Type B pancreatic cell (in vitro differentiated cells): ENCODE measurements at places on chromosomes 4 and X.

DNA sequence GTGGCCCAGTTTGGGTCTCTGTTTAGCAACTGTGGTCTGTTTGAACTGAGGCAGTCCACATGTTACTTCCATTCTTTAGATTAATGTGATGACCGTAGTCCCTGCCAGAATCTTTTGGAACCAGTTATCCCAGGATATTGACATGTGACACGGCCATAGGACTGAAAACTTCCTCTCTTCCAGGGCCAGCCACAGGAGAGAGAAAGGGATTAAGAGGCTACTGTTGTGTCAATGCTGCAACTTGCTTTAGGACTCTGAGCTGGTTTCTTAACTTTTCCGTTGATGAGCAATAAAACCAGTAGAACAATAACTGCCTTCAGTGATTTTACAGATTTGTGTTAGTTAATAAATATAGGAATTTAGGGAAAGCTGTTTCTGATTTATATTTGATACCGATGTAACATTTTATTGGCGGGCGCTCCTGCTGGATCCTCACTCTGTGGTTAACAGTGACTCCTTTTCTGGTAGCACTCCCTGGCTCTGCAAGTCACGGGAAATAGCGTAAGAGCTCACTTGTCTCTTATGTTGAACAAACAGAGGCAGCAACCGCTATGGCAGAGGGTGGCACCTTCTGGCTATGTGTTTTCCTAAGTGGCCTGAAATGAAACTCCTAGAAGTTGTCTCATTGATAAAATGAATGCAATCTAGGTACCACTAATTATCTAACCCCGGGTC is 2.5 kb downstream of the TENM3 start:
- no peak for DNase-seq

GRCh38 chr4:112379306-112379705 is 82.1 kb downstream of the ALPK1 start:
- no peak for DNase-seq

DNA sequence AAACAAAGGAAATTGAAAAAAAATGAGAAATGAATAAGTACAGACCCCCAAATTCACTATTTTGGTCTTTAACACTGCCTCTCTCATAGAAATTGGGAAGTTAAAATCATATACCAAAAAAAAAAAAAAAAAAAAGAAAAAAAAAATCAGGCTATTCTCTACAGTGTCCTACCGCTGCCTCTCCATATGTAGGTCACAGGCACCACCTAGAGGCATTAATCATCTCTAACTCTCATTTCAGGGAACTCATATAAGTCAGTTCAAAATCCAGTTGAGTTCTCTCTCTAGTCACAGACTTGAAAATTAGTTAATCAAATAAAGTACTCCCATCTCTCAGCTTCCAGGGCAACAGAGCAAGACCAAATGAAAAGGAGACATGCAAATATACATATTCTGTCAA is 47.9 kb downstream of the COX18 start:
- DNase-seq, result no peak

DNA sequence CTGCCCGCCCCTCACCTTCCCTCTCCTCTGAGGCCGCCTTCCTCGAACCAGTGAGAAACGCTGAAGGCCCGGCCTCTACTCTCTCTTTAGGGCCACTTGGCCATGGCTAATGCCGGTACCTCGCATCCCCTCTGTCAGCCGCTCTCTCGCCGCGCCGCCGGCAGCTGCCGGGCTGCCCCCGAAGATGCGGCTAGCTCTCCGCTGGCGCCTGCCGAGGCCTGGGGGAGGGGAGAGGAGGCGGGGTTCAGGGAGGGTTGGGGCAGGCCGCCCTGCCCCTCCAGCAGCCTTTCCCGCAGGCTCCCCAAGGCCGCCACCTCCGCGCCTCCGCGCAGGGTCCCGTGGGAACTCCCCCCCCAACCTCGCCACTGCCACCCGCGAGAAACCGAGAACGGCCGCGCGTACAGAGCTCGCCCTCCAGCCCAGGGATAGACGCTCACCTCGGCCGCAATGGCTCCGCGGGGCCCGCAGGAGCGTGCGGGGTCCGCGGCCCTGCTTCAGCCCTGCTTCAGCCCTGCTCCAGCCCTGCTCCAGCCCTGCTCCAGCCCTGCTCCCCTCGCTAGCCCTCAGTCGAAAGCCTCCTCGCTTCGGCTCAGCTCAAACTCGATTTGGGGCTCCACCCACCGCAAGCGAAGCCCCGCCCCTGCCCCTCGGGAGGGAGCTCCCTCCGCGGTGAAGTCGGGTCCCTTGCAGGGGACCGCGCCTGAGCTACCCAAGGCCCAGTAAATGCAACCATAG is at the start of gene HUWE1:
HUWE1 (minus strand) TSS at position 569 of the 735 bp plus-strand sequence. CDS start 32,612 bp downstream, outside the sequence.
- peak; percentile 82 for DNase-seq

DNA sequence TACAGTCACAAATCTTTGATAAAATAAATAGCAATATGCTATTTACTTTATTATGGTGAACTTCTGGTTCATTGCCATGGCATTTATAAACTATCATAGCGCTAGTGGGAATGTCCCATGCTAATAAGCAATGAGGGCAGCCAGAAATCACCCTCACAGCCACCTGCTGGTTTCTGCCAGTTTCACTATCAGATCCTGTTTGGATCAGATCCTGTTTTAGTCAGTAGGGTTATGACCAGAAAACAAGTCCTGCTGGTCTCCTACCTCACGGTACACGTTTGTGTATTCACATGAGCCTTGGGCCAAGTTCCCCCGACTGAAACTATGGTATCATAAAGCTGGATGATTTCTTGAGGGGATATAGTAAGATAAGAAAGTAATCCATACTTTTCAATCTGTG is 17.7 kb downstream of the FOXR2 start:
- DNase-seq, result no peak

- no peak for DNase-seq
Observed at GRCh38 chr4:164945146-164945545, 32.3 kb downstream of the TRIM61 start.

DNA sequence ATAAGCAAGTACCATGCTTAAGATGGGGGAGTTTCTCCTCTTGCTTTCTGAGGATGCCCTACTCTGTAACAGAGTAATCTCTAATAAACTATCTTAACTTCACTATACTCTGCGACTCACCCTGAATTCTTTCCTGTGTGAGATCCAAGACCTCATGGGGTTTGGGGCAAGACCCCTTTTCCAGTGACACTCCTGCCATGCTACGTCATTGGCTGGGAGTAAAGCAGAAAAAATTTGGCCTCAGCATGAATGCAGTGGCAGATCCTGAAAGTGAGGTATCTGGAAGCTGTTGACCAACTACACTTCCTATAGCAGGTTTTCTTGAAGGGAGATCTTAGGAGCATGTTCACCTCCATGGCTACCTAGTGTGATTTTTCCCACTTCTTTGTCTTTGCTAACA is 109.1 kb upstream of the MED14 start:
- no peak for DNase-seq

DNA sequence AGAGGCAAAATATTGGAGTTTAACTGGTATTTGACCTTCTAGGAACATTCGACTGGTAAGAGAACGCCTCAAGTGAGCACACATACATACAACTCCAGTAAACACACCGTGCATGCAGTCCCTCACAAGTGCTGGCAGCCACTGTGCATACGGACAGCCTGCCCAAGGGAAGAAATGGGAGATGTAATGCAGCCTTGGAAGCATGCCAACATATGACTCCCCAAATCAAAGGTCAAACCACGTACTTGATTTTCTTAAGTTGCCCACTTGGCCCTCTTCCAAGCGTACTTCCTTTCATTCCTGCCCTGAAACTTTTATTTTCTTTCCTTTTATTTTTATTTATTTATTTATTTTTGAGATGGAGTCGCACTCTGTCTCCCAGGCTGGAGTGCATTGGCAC is 206.6 kb downstream of the SPRY1 start:
- DNase-seq, result no peak

DNA sequence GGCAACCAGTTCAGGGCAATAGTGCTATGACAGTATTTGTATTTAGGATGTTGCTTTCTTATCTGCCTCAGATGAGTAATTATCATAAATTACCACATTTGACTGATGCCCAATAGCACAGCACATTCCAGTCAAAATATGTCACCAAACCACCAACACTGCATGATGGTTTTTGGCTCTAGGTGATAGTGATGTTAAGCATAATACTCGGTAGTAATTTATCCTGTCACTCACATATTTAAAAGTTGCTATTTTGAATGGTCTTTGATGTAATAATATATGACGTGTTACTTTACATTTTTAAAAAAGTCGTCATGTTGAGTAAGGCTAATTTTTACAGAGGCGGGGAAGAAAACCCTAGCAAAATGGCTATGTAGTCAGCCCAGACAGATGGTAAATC is 42.5 kb downstream of the UNC5C start:
- no peak for DNase-seq

DNA sequence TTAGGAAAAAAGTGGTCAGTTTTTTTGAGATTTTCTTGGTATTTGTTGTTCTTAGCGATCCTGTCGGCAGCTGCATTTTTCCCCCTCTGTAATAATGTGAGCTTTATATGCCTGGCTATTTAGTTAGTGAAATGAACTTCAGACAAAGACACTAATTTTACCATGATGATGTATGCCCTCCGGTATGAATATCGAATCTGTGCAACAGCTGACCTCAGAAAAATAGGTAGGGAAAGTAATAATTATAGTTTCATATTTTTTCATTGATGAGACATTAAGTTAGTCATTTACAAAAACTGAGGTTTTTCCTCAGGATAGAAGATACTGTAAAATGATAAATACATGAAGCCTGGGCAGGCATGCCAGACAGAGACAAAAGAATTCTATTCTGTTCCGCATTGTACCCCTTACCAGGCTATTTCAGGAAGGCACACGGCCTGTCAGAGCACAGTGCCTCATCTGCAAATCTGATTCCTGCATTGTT is 155.8 kb downstream of the SHROOM3 start:
- DNase-seq, result no peak

DNA sequence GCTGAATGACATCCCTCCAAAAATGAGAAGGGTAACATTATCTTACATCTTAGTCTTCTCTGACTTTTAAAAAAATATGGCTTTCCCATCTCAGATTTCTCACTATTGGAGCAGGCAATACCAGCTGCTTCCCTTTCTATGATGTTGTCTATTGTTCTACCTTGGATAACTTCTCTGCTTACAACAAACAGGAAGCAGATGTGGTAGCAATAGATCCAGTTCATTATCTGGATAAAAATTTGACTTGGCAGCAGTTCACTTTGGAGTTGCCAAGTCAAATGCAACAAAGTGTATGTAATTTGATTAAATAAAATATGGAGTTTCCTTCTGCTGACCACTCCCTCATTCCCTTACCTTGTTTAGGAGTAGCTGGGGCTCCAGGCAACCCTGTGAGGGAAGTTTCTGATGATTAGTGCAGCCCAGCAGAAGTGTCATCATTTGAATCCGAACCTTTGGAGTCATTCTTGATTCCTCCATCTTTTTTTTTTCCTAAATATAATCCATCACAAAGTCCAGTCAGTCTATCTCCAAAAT is 72.0 kb upstream of the GPRIN3 start:
- DNase-seq, result no peak

- DNase-seq, result peak; percentile 79
Observed at GRCh38 chr4:139556071-139556723, at the start of gene SETD7. Gene SETD7 (minus strand): TSS chr4:139556219. CDS start chr4:139556137, 82 bp downstream.

- DNase-seq, result no peak
Observed at GRCh38 chr4:71287305-71287704, 51.5 kb upstream of the SLC4A4 start.

- DNase-seq, result no peak
Observed at GRCh38 chrX:21955403-21956189, 15.1 kb downstream of the SMS start.

GRCh38 chrX:129559783-129560182 is 19.7 kb downstream of the OCRL start:
- DNase-seq, result no peak

- DNase-seq, result no peak
Observed at GRCh38 chr4:127575888-127576287, 56.9 kb upstream of the INTU start.

GRCh38 chr4:93320356-93320755 is 508.2 kb upstream of the ATOH1 start:
- no peak for DNase-seq

DNA sequence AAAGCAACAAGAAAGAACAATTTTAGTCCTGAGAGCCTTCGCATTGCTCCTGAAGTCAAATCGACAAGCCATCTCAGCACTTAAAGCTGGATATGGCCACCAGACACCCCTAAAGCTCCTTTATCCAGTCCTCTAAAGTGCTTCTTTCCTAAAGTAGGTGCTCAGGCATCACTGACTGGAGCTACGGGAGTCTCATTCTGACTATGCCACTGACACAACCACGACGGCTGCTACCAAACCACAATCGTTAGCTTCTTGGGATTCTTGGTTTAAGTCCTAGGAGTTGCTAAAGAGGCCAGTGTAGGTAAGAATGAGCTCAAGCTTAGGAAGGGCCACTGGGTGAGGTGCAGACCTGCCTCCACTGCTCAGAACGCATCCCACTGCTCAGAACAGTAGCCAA is 1.0 kb downstream of the SLC10A6 start:
- no peak for DNase-seq

DNA sequence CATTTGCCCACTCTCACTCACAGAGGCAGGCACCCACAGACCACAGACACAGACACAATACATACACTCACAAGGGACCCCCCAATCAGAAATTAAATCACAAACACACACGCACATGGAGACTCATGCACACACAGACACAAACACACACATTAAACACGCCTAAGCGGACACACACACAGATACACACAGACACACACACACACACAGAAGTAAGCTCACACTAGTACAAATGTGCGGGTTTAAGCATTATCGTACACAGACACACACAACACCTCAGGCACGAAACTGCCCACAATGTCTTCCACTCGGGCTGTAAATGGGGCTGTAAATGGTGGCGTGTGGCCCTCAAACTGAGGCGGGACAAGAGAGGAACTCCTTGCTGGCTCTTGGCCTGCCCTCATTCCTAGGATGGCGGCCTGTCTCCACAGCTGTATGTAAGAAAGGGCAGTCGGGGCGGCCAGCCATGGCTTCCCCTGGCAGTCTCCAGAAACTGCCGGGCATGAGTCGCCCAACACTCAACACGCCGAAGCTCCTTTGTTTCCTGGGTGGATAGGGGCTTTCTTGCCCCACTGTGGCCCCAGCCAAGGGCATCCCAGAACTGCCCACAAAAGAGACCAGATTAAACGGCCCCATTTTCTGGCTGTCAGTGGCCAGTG is 53.9 kb downstream of the NBDY start:
- no peak for DNase-seq

DNA sequence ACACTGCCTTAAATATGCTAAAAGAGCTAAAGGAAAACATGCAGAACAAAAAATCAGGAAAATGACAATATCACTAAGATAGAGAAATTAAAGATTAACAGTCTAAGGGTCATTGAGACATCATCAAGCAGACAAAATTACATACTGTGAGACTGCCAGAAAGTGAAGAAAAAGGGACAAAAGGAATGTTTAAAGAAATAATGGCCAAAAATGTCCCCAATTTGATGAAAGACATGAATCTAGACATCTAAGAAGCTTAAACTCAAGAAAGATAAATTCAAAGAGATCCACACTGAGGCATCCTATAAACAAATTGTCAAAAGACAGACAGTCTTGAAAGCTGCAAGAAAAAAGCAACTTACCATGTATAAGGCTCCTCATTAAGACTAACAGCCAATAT is 63.7 kb downstream of the OPHN1 start:
- DNase-seq, result no peak

DNA sequence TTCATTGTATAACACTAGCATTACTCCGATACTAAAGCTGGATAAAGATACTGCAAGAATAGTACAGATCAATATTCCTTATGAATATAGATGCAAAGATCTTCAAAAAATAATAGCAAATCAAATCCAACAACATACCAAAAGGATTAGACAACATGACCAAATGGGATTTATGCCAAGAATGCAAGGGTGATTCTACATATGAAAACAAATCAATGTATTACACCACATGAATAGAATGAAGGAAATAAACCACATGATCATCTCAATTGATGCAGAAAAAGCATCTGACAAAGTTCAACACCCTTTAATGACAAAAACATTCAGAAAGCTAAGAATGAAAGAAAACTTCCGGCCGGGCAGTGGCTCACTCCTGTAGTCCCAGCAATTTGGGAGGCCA is 42.8 kb downstream of the CUL4B start:
- no peak for DNase-seq
